ENCODE measurements at places on chromosomes 11 and 22.

GRCh38 chr22:36419177-36419911 is 31.6 kb upstream of the MYH9 start:
- no peak for DNase-seq

- DNase-seq = no peak
Measured at GRCh38 chr11:119759324-119759723, 30.3 kb upstream of the NECTIN1 start.

DNA sequence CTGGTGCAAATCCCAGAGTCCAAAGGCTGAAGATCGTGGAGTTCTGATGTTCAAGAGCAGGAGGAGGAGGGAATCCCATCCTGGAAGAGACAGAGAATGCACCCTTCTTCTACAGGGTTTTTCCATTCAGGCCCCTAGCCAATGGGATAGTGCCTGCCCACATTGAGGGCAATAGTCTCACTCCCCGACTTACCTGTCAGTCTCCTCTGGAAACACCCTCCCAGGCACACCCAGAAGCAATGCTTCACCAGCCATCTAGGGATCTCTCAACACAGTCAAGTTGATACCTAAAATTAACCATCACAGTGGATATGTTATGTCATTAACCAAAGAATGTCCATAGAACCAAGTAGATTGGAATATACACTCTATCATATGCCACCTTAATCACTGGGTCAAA is 72.9 kb downstream of the FAM83F start:
- no peak for DNase-seq

DNA sequence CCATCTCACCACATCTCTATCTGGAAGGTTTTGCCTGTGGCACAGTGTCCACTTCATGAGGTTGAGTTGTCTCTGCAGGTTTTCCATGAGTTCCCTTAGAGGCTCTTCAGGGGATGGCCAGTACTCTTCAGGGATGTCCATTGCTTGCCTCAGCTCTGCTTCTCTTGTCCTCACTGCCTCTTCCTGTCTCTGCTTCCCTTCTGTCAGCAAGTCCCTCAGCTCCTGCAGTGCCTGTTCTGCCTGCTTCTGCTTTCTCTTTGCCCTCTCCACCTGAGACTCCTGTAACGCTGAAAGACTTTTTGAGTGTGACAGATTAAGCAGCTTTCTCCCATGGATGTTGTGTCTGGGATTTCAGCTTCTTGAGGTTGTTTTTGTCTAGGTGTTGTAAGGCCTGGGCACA is 38.2 kb upstream of the MRPL17 start:
- no peak for DNase-seq

DNA sequence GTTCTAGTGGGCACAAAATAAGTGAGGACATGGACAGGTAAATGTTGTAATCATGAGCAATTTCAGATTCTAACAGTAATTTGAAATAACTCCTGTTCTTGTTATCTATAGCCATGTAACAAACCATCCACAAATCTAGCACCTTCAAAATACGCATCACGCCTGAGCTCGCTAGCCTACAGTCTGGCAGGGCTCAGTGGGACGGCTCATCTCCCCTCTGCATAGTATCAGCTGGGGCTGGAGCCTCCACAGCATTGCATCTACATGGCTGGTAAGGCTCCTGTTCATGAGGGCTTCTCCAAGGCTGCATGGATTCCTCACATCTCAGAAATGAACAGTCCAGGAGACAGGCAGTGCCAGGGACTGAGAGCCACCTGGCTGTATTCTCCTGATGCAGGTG is 112.6 kb downstream of the KCNQ1 start:
- no peak for DNase-seq

GRCh38 chr11:117805045-117805444 is 8.0 kb upstream of the DSCAML1 start:
- no peak for DNase-seq

GRCh38 chr11:30174265-30175020 is 56.4 kb upstream of the FSHB start:
- no peak for DNase-seq

GRCh38 chr11:2736577-2737225 is 36.9 kb upstream of the KCNQ1OT1 start:
- no peak for DNase-seq

- DNase-seq = no peak
Measured at GRCh38 chr11:29171360-29171950, 845.4 kb downstream of the KCNA4 start.

DNA sequence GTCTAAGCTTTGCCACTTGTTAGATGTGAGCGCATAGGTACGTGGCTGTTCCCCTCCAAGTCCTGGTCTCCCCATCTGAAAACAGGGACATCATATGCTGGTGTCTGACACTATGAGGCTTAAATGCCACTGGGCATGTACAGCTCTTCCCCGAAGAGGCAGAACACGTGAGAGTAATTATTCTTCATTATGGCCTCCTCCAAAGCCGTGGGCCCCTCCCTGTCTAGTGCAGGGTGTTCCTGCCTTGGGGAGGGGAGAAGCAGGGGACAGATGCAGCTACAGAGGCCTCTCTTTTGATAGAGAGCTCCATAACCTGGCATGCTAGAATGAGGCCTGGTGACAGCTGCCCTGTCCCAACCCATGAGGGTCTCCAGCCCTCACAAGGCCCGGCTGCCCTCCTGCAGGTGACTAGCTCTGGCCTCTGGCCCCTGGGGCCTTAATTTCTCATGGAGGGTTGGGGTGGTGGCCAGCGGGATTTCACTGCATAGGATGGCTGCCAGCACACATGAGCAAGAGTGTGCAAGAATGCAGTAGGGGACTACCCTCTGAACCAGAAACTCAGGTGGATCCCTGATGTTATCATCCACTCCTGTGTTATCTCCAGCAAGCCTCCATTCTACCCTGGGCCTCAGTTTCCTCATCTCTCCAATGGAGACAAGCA is 334.6 kb downstream of the MN1 start:
- no peak for DNase-seq

- DNase-seq = no peak
Measured at GRCh38 chr22:49933236-49934159, 15.1 kb downstream of the CRELD2 start.

- DNase-seq = no peak
Measured at GRCh38 chr11:1558775-1559110, 13.3 kb downstream of the DUSP8 start.

DNA sequence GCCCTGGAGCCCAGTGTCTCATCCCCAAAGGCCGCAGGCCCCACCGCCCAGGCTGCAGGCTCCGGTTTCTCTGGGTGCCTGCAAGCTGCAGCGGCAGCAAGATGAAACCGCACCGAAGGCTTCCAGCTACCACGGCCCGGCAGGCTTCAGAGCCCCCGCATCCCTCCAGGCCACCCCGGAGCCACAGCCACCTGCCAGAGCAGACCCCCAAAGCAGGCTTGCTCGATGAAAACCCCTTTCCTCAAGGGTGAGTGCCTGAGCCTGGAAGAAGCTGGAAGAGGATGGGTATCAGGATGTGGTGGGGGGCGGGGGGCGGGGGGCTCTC is 24.5 kb upstream of the GNB1L start:
- no peak for DNase-seq

DNA sequence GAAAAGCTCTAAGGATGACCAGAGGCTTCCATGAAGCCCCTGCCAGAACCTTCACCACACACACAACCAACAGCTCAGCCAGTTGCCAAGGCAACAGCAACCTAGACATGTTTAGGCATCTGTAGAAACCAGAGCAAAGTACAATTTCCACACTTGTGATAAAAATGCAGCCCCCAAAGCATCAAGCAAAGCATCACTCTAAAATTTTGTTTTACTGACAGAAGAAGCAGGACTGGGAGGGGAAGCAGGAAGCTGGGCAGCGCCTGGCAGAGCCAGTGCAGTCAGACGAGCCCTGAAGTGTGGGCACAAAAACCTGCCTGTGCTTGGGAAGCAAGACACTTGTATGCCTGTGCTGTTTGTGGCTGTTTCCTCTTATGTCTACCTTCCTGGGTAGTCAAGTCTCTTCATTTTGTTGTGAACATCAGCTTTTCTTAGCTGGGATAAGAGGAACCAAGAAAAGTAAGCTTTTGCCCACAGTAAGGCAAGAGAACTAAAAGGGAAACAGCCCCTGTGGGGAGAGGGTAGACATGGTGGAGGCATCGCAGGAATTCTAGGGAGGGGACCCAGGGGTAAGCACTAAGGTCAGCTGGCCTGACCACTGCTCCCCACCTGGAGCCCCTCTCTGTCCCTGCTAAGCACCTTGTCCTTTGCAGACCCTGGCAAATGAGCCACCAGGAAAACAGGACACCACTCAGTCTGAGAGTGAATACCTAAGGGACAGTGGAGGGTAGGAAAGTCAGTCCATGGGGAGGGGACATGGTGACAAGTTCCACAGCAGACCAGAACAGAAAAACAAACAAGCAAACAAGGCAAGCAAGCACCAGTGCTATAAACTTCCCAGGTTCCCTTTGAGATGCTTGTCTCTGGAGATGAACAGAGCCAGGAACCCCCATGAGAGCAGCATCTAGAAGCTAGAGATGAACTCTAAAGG is 13.4 kb downstream of the PACSIN2 start:
- DNase-seq = no peak

DNA sequence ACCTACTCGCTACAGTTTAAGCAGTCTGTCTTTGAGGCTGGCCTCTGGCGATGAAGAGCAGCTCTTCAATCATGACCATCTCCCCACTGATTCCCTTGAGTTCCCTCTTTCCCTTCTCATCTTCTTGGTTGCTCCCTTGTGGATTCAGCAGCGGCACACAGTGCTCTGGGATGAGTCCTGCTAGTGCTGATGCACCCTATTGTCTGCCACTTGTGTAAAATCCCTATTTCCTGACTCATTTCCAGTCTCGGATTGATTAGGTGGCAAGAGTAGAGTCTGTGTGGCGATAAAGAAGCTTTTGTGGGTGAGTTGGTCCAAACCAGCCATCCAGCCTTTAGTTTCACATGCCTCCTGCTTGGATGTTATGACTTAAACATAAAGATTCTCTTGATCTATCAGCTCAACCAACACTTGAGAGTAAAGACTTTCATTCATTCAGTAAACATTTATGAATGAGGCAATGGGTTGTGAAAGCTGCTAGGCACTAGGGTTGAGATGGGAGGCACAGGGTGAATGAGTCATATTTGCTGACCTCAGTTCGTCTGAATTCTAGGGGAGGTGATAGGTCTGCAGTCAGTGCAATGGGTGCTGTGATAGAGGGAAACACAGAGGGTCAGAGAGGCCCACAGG is 219.4 kb upstream of the RAG2 start:
- DNase-seq = no peak

GRCh38 chr11:116472651-116473050 is 300.1 kb downstream of the BUD13 start:
- DNase-seq = no peak

- no peak for DNase-seq
Measured at GRCh38 chr11:65862941-65863888, 3.0 kb downstream of the MUS81 start.

DNA sequence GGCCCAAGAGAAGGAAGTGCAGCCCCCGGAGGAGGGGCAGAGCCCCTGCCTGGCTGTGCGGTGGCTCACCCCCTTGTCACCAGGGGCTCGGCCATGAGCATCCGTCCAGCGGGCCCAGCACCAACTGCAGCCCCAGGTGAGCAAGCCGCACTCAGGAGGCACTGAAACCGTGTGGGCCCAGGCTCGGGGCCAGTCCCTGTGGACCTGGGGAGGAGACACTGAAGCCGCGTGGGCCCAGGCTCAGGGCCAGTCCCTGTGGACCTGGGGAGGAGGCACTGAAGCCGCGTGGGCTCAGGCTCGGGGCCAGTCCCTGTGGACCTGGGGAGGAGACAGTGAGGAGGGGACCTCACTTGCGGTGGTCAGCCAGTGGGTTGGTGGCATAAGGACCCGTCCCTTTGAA is 13.9 kb downstream of the LSP1 start:
- DNase-seq = no peak

DNA sequence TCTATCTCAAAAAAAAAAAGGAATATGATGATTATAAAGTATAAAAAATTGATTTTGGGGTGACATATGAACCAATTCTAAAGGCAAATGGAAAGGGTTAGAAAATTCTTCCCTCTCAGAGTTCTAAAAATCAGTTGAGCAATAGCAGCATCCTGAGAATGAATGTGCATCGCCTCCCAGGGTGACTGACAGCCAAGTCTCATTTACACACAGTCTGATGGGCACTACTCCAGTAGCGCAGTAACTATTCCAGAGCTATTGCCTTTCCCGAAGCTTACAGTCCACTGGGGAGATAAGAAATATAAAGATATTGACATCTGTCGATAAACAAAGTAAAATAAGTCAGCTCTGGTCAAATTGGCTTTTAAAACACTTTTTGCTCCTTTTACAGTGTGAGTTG is 32.3 kb upstream of the SORL1 start:
- DNase-seq = no peak

DNA sequence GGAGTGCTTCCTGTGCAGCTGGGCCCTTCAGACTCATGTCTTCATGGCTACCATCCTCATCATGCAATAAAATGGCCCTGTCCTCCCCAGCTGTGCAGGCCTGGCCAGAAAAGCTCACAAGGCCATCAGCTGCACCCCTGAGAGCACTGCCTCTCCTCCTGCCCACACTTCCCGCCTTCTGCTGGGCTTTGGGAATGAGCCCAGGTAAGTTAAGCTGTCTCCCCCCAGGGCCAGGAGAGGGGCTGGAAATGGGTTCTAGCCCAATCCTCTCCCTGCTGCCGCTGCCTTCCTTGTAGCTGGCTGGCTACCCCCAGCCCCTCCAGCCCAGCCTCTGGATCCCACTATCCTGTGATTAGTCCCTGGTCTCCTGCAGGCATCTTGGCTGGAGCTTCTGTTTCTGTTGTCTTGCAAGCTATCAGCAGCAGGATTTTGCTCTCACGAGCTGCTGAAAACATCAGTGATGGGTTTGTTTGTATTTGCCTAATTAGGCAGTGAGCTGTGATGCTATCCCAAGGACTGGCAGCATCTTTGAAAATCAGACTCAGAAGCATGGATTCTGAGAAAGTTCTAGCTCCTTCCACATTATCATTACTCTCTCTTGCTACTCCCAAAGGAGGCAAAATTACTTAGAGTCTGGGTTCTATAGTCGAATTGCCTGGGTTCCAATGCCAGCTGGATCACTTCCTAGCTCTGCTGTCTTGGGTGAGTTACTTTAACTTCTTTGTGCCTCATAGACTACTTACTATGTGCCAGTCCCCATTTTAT is 168.1 kb downstream of the ST3GAL4 start:
- no peak for DNase-seq

- no peak for DNase-seq
Measured at GRCh38 chr11:22449441-22449840, 111.3 kb downstream of the SLC17A6 start.

DNA sequence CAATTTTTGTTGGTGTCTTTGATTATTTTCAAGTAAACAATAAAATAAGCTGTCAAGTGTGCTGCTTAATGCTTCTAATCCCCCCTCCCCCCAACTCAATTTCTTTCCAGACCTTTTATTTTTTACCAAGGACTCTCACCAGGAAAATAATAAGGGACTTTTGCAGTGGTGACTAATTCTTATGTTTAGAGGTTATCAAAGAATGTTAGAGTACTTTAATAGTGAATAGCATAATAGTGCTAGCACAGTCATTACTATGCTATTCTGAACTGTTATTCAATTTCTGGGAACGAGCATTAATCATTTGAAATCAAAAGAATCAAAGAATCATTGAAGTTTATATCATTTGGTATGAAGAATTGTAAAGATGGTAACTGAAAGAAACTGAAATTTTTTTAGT is 251.4 kb downstream of the DDX10 start:
- DNase-seq = no peak

DNA sequence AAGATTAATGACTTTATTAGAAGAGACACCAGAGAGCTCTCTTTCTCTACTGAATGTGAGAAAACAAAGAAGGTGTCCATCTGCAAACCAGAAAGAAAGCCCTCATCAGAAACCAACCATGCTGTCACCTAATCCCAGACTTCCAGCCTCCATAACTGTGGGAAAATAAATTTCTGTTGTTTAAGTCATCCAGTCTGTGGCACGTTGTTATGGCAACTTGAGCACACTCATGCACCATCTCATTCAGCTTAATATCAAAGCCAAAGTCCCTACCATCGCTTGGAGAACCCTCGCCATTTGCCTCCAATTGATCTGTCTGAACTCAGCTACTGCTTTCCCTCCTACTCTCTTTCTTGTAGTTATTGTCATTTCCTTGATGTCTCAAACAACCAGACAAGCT is 766.1 kb upstream of the ARHGAP42 start:
- DNase-seq = no peak
